MG63 (cell line): ENCODE measurements at places on chromosomes 3 and 15. TPM values are rescaled to one million over a fixed set of nuclear protein-coding genes. Genes with fewer than 3 reads are reported as not detected.
A peak's percentile ranks its signal among the peaks of the same experiment; 100 is the strongest.

GRCh38 chr3:195162033-195162669 lies 108.8 kb downstream of the XXYLT1 start:
- DNase-seq = no peak

GRCh38 chr3:171498921-171499320 lies 38.7 kb upstream of the TNIK start:
- no peak for DNase-seq

DNA sequence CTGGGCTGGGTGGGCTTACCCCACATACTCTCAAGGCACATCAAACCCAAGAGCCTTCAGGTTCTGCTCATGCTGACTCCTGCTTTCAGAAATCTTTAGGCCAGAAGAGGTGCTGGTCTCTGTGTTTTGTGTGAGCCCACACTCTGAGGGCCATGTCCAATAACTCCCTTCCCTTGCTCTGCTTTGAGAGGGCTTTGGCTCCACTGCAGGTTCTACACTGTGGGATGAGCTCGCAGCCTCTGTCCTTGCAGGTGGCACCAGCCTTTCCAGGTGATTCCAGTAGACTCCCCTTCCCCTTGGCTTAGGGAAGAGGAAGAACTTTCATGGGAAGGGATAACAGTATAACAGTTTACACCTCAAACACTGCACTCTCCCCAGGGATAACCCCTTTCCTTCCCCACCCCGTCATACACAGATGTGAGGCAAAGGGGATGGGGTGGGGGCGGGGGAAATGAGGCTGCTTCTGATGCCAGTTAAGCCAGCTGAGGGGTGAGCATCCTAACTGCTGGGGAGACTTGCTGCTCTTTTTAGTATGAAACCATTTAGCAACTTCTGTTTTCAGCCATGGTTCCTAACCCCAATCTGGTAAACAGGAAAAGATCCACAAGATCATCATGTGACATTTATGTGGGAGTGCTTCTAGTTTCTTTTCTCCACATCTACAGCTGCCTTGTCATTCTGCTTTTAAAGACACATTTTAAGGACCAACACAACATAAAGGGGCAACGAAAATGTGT lies 262.4 kb downstream of the SLC9A9 start:
- no peak for DNase-seq

DNA sequence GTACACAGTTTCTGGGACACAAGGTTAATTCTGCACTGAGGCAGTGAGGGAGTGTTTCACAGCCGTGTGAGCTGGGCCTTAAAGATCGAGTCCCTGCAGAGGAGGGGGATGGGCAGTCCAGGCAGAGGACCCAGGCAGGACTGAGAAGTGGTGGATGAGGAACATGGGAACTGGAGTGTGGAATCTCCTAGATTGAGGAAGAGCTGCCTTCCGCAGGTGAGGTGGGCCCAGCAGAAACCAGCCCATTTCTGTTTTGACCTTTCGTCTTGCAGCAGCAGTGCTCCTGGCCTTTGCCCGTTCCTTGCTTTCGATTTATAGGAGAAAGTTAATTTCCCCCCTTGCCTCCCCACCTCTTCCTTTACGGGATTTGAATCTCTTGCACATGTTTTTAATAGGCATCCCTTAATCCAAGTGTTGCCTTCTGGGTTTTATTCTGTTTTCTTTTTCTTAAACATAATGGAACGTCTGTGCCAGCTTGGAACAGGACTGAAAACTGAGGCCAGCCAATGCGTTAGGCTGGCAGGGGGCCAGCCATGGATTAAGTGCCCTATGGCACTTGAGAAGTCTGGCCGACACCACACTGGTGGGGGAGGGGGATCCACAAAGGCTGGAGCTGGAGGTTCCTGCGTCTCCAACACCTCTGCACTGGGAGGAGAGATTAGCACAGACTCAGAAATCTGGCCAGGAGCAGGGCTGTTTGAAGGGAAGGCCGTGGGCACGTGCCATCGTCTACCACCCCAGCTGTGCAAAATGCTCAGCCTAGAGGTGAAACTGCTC lies 78.1 kb downstream of the AAGAB start:
- DNase-seq = peak; percentile 96

- peak; percentile 95 for DNase-seq
These were observed at the start of gene SETD2 for GRCh38 chr3:47164007-47164881. TSS of gene SETD2 (minus strand) at chr3:47164113. CDS start at chr3:47163924, 189 bp downstream.

The SI gene
- total RNA-seq = not detected in 2 replicates

The ZMYND10 gene
- total RNA-seq = 0.43 TPM in 1 of 2 replicates, not detected in the other

- no peak for DNase-seq
These were observed 12.5 kb downstream of the MAP6D1 start for GRCh38 chr3:183812761-183813445.

DNA sequence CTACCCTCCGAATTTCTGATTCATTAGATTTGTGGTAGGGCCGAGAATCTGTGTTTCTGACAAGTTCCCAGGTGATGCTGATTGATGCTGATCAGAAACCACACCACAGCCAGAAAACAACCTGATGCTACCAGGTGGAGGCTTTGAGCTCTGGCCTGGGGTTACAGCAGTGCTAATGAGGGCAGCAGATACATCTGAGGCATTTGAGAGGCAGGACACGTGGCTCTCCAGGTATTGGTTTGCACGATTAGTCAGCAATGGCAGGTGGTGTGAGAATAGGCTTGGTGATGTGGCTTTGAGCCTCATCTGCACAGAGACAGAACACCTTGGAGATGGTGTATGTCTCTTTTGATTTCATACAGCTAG lies 78.8 kb upstream of the THBS1 start:
- DNase-seq = no peak

- no peak for DNase-seq
These were observed 23.1 kb downstream of the HCN4 start for GRCh38 chr15:73345658-73346057.

DNA sequence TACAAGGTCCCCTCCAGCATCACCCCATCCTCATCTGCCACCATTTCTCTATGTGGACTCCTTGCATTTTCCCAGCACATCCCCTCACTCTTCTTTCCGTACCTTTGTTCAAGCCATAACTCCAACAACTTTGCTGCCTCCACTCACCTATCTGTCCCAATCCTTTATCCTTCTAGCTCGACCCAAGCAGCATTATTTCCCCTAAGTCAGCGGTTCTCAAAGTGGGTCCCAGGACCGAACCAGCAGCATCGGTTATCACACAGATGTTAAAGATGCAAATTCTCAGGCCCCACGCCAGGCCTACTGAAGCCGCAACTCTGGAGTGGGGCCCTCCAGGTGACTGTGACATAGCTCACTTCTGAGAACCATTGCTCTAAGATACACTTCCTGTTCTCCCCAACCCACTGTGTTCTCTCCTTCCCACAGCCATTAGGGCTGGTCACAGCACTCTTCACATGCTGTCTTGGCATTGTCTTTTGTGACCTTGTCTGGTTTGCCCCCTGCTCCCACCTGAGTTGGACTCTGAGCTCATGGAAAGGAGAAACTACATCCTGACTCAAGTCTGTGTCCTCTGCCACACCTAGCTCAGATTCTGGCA lies 56.2 kb downstream of the AAGAB start:
- no peak for DNase-seq

GRCh38 chr3:11367143-11367693 lies 95.0 kb downstream of the ATG7 start:
- no peak for DNase-seq

The ABCC5 gene
- 6.6 and 7.9 TPM in 2 replicates for total RNA-seq

DNA sequence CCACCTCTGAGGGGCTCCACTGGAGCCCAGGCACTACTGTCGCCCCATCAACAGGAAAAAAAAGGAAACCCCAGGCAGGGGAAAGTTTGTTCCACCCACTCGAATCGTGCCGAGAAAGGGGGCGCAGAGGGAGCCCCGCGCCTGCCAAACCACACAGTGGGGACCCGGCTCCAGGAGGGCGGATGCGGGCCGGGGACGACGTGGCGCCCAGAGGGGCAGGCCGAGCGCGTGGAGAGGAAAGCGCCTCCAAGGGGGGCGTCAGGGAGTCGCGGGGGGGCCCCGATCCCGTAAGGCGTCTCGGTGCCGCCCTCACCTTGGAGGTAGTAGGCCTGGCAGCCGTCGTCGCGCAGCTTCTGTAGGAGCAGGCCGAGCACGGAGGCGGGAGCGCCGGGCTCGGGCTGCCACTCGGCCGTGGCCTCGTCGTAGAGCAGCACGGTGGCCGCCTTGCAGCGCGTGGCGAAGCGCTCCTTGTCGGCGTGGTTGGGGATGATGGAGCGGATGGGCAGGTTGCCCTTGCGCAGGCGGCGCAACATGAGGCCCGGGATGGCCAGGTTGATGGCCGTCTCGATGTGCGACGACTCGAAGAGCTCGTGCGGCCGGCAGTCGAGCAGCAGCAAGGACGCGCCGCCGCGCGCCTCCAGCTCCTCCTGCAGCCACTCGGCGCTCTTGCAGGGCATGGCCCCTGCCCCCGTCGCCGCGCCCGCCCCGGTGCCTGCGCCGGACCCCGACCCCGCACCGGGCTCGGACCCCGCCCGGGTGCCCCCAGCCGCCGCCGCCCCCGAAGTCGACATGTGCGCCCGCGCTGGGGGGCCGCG lies 627 bp downstream of the DUSP7 start:
- peak; percentile 43 for DNase-seq

DNA sequence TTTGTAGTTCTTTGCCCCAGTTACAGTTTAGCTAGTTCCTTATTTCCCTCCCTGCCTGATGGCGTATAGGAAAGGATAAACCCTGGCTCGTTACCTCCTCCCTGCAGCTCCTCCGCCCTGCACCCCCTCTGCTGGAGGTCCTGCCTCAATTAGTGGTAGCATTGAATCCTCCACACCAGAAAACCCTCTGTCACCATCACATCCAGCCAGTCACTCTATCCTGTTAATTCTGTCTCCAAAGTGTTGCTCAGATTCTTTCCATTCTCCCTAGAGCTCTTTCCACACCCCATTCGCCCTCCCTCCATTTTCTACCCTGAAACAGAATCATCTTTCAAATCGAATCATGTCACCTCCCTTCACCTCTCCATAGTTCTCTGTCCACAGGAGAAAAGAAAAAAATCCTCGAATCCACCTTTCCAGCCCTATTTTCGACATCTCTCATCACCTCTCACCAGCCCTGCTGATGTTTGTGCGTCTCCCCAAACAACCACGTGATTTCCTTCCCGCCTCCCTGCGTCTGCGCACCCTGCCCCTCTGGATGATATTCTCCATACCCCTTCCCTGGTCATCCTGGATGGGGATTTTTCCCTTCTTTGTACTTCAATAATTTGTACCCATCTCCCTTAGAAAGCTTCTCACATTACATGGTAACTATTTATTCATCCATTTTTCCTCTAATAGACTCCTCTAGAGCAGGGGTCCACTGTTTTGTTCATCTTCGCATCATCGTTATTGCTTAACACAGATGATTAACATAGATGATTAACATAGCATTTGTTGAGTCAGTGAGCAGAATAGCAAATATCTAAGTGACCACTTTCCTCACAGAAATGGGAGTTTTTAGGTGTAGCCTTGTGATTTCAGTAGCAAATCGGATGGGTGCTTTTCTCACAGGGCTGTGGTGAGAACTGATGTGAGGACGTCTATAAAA lies 37.1 kb downstream of the MAP3K13 start:
- DNase-seq = no peak

GRCh38 chr3:55549177-55549576 lies 62.1 kb upstream of the WNT5A start:
- DNase-seq = no peak

The PLA2G4D gene
- not detected in 2 replicates for total RNA-seq

GRCh38 chr3:11076711-11077110 lies 77.6 kb upstream of the HRH1 start:
- DNase-seq = no peak

DNA sequence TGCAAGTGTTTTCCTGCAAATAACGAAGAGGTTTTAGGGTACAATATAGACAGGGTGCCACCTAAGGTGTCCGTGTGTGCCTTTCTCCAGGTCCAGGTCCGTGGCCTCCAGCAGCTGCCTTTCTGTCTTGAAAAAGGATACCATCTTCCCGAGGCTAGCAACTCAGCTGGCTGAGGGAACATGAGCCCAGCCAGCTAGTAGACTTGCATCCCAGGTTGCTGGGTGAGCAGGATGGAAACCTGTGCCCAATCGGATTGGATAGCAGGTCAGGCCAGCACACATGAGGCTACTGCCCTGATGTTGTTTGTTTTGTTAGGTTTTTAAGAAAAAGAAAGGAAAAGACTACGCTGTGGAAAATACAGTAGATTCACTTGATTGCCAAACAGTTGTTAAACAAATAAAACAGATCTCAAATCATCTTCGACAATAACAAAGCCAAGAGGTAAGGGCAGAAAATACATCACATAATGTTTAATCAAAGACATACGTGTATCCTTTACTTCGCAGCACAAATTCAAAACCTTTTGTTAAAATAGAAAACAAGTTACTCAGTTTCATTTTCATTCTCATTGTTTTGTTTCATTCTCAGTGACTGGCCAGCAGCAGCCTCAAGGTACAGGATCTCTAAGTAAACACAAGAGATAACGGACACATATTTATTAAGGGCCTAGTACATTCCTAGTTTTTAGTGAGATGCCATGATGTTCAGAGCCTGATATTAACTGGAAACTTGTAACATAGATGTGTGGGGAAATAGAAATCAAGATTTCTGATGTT lies 661.2 kb upstream of the NR2F2 start:
- DNase-seq = peak; percentile 15

DNA sequence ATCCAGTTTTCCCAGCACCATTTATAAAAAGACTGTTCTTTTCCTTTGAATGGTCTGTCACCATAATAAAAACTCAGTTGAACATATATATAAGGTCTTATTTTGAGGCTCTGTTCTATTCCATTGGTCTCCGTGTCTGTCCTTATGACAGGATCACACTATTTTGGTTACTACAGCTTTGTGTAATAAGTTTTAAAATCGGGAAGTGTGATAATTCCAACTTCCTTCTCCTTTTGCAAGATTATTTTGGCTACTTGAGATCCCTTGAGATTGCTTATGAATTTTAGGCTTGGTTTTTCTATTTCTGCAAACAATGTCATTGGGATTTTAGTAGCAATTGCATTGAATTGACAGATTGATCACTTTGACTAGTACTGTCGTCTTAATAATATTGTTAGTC lies 35.7 kb downstream of the SACM1L start:
- no peak for DNase-seq

GRCh38 chr15:63256433-63257274 lies 20.8 kb upstream of the APH1B start:
- no peak for DNase-seq

DNA sequence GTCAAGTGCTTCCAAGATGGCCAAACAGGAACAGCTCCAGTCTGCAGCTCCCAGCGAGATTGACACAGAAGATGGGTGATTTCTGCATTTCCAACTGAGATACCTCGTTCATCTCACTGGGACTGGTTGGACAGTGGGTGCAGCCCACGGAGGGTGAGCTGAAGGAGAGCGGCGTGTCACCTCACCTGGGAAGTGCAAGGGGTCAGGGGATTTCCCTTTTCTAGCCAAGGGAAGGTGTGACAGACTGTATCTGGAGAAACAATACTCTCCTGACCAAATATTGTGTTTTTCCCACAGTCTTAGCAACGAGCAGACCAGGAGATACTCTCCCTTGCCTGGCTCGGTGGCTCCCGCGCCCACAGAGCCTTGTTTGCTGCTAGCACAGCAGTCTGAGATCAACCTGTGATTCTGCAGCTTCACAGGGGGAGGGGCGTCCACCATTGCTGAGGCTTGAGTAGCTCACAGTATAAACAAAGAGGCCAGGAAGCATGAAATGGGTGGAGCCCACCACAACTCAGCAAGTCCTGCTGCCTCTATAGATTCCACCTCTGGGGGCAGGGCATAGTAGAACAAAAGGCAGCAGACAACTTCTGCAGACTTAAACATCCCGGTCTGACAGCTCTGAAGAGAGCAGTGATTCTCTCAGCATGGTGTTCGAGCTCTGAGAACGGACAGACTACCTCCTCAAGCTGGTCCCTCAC lies 293.5 kb upstream of the SUCLG2 start:
- peak; percentile 1 for DNase-seq

GRCh38 chr3:182628531-182628930 lies 164.8 kb upstream of the ATP11B start:
- DNase-seq = no peak
